ENCODE measurements at places on chromosomes 3 and 15.
A peak's percentile ranks its signal among the peaks of the same experiment; 100 is the strongest.

DNA sequence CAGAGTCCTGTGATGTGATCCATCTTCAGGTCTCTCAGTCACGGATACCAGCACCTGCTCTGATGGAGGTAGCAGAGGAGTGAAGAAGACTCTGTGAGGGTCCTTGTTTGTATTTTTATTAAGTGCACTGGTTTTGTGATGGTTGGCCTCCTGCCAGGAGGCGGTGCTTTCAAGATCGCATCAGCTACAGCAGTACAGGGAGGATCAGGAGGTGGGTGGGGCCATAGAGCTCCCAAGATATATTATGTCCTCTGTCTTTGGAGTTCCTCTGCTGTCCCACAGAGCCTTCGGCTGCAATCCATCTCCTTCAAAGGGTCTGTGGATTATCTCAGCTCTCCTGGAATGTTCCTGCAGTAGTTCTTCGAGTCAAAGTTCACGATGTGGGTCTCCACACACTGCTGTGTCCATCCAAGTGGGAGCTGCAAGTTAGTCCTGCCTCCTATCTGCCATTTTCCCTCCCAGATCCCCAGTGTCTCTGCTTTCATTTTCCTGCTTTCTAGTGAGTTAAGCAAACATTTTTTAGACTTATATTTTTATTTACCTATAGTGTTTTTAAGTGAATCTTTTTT is 54.7 kb downstream of the TM2D3 start:
- no peak for DNase-seq

- DNase-seq: no peak
These were observed 77.3 kb downstream of the CPN2 start for GRCh38 chr3:194273743-194274310.

GRCh38 chr15:41927536-41927935 is 33.7 kb upstream of the SPTBN5 start:
- DNase-seq: no peak

- no peak for DNase-seq
These were observed 2.9 kb downstream of the PHC3 start for GRCh38 chr3:170178651-170179050.

- no peak for DNase-seq
These were observed 7.6 kb upstream of the ARHGEF26 start for GRCh38 chr3:154113609-154114008.

GRCh38 chr15:86611417-86612040 is 531.9 kb downstream of the AGBL1 start:
- DNase-seq: no peak

DNA sequence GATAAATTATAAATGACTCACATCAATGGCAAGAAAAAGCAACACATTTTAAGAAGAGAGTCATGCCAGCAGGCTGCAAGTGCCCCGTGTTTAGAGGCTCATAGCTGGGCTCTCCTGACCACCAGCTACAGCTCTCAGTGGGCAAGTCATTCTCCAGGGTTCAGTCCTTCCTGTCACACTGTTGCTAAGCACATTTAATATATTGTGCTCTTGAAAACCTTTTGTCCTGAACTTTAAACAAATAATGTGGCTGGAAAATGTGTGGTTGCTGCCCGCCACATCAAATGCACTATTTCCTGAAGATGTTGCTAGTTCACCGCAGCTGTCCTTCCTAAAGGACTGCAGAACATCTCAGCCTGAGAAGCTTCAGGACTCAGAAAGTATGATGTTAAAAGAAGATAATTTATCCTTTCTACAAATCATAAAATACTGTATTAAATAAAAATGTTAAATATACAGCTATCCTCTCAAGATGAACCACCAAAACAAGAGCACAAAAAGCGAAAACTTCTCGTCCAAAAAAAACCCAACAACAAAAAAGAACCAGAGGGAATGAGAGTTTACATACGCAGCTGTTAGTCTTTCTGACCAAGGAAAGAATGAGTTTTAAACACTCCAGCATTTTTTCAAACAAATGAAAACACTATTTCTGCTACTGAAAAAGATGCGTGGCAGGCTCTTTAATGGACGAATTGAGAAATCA is 951 bp downstream of the TARS3 start:
- peak; percentile 73 for DNase-seq

DNA sequence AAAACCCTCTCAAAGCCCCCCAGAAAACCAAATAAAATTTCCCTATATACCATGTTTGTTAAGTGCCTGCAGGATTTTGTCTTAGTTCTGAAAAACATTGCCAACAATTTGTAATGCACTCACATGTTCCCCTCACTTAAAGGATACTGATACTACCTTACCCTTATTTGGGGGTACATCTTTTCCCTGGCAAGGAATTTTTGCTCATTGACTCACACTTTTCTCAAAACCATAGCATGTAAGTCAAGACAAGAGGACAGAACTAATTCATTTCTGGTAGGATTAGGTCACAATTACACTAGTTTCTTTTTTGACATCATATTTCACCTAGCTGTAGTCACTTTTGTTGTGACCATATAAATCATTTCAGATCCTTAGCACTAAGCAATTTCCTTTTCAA is 222.2 kb downstream of the THRB start:
- no peak for DNase-seq

DNA sequence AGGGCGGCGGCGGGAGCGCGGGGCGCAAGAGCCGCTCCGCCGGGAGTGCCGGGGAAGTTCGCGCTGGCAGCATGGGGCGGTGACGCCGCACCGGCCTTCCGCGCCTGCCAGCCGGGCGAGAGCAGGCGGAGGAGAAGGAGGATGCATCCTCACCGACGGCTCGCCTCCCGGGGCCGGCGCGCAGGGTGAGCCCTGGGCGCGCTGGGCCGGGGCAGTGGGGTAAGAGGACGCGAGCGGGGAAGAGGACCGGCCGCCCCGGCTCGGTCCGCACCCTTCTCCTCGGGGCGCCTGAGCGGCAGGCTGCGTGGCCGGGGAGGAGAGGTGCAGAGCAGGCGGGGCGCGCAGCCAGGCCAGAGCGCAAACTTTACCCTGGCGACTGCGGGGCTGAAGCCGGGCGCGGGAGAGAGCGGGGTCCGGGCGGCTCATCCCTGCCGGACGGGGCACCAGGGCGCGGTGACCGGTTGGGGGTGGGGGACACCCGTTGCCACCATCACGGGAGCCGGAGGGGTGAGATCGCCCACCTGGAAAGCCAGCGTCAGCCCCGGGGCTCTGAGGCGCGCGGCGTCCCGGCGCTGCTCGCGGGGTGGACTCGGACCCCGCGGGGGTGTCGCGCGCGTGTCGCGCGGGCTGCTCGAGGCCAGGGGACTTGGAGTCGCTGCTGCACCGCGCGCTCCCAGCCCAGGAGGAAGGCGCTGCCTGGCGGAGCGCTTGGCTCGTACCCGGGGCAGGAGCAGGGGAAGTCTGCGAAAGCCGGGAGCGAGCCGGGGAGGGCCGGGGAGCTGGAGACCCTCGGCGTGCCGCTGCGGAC is 542 bp downstream of the GABRA5 start:
- no peak for DNase-seq

DNA sequence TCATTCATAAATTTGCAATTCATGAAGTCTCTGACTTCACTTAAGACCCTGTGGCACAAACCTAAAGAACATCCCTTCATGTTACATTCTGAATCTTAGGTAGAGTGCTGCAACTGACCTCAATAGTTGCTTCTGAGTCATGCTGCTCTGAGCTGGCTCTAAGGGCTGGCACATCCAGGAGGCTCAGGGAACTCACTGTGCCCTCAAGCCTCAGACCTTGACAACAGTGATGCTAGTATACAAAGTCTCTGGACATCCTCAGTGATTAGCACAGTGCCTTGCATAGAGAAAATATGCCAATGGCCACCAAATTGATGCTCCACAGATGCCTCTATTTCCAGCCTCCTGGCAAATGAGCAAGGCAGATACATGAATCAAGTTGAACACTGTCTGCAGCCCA is 740.9 kb upstream of the LMCD1 start:
- no peak for DNase-seq
